Midbrain (tissue), 1 donor: ENCODE measurements at places on chromosomes 1 and 21.

GRCh38 chr1:168342572-168343280 is 62.0 kb downstream of the TBX19 start:
- peak; percentile 86 for DNase-seq

- DNase-seq: no peak
These were observed 40.8 kb downstream of the PTPRC start for GRCh38 chr1:198679535-198680173.

- peak; percentile 63 for DNase-seq
These were observed 64.0 kb downstream of the ITPKB start for GRCh38 chr1:226674892-226675714.

- DNase-seq: no peak
These were observed 68.7 kb upstream of the FAM3B start for GRCh38 chr21:41247561-41248545.

DNA sequence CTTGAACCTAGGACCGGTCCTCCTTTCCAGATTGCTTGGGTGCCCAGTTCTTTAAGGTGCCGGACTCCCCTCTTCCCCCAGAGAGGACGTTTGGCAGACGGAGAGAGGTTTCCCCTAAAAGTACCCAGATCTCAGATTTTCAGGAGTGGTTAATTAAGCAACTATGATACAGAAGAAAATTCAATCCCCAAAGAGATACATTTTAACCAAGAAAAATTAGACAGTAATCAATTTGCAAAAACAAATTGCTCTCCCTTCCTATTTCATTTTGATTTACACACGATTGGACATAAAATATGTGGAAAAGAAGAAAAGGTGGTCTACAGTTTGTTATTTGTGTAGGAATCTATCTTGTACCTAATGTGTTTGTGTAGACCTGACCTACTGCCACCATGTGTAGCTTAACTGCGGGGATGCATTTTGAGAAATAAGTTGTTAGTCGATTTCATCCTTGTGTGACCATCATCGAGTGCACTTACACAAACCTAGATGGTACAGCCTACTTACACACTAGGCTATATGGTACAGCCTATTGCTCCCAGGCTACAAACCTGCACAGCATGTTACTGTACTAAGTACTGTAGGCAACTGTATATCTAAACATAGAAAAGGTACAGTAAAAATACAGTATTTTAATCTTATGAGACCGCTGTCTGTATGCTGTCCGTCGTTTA is 755 bp downstream of the RPAP2 start:
- DNase-seq: no peak

DNA sequence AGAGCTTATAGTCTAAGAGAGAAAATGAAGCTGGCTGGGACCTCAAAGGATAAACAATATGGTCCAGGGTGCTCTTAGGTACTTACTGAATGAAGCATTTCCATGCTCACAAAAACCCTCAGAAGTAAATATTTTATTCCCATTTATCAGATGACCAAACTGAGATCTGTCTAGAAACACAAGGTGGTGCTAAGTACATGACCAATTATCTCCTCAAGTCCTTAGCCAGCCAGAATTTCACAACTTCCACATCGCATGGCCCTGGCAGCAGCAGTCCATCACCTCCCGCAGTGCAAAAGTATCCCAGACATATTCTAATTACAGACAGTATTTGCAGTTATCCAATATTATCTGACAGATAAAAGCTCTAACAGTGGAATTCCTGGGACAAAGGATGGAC is 321.7 kb upstream of the PROX1 start:
- no peak for DNase-seq

DNA sequence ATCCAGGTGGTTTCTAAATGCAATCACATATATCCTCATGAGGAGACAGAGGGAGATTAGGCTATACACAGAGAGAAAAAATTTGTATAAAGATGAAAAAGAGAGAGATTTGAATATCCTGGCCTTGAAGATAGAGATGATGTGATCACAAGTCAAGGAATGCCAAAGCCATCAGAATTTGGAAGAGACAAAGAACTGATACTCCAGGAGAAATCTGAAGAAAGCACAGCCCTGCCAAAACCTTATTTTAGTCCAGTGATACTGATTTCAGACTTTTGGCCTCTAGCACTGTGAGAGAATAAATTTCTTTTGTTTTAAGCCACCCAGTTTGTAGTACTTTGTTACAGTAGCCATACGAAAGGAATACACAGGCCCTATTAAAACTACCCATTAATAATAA is 33.4 kb downstream of the DOCK7 start:
- DNase-seq: no peak

- no peak for DNase-seq
These were observed 35.8 kb downstream of the PLEKHA6 start for GRCh38 chr1:204323887-204324286.

GRCh38 chr1:51217101-51217500 is 19.0 kb upstream of the RNF11 start:
- no peak for DNase-seq

DNA sequence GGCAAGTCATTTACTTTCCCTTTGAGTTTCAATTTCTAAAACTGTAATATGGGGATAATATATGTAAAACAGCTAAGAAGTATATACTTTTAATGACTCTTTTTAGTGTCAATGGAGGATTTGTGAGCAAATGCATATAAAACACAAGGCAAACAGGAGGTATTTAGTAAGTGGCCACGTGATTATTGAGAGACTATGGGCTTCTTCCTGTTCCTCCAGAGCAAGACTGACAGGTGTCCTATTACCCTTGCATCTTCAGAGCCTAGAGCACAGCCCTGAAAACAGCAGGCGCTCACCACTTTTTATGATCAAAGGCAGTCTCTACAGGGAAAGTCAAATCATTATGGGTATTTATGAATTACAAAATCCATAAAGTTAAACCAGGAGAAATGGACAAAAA is 941 bp upstream of the ROR1 start:
- no peak for DNase-seq

- peak; percentile 69 for DNase-seq
These were observed 14.3 kb upstream of the SEC16B start for GRCh38 chr1:177984136-177984525.

DNA sequence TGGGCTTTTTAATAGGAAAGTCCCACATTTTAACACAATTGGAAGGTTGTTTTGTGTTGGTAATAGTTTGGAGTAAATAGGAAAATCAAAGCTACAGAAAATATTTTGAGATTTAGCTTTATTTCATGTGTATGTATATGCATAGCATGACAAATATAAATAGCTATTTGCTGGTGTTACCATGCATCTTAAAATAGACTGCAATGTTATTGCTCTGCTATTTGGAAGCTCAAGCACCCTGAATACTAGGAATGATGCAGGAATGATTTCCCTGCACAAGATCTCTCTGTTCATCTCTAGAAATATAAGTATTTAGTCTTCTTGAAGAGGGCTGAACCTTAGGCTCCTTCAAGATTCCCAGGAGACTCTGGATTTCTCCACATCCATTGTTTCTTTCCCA is 268.3 kb upstream of the POGK start:
- no peak for DNase-seq

GRCh38 chr1:169392406-169392805 is 24.4 kb downstream of the BLZF1 start:
- no peak for DNase-seq

- no peak for DNase-seq
These were observed 74.6 kb downstream of the DNTTIP2 start for GRCh38 chr1:93804412-93804811.

DNA sequence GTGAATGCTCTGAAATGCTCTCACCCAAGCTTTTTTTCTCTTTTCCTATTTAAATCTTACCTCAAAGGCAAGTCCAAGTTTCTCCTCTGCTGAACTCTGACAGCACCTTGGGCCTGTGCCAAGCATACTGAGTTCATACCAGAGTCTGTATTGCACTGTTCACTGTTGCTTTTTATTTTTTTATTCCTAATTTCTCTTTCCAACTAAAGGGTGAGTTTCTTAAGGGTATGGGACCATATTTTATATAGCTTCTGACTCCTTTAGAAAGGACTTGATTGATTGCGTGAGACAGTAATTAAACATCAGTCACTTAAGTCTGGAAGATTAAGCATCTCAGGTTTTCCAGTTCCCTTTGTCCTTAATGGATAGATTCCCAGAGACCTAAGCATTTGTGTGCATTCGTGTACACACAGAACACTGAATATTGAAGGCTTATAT is 69.9 kb downstream of the CACHD1 start:
- DNase-seq: no peak

DNA sequence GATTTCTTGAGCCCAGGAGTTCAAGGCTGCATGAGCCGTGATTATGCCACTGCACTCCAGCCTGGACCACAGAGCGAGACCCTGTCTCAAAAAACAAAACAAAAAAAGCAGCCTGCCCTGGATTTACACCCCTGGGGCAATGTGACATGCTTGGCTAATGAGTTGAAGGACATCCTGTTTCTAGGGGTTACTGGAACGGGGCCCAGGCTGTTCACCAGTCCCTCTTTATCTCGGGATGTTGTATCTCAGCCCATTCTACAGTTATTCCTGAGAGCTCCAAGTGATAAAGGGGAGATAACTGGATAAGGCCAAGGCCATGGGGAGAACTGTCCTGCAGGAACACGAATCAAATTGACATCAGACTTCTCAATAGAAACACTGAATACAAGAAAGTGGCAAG is 21.7 kb upstream of the S100A2 start:
- DNase-seq: no peak

GRCh38 chr1:9716404-9717192 is 65.1 kb downstream of the PIK3CD start:
- DNase-seq: no peak

DNA sequence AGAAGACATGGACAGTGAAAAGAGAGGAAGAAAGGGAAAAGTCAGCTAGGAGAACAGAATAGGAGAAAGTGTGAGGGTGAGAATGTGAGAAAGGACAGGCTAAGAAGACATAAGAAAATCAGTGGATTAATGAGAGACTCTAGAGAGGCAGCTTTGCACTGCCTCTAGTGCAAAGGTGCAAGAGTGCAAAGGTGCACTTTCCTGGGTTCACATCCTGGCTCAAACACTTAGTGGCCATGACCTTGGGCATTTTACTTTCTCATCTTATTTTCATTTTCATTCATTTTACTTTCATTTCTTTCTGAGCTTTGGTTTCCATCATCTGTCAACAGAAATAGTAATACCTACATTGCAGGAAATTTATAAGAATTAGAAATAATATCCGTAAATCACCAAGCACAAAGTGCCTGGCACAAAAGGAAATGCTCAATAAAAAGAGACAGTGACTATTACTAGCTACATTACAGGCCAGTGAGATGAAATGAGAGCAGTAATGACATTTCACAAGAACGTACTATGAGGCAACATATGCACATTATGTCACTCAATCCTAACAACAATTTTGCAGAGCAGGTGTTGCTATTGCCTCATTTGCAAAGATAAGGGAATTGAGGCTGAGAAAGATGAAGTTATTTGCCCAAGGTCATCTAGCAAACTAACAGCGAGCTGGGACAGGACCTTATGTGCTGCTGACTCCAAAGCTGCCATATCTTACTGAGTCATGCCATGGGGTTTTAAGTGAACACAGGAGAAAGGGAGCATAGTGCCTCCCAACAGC is 107.0 kb upstream of the TLR5 start:
- no peak for DNase-seq

- no peak for DNase-seq
These were observed 135.4 kb downstream of the HMCN1 start for GRCh38 chr1:185869590-185869989.

- no peak for DNase-seq
These were observed 39.1 kb upstream of the ID3 start for GRCh38 chr1:23598424-23598823.

- no peak for DNase-seq
These were observed 92.6 kb upstream of the B3GALT2 start for GRCh38 chr1:193278968-193279367.

GRCh38 chr1:227893949-227894721 is 53.6 kb downstream of the WNT9A start:
- DNase-seq: no peak

DNA sequence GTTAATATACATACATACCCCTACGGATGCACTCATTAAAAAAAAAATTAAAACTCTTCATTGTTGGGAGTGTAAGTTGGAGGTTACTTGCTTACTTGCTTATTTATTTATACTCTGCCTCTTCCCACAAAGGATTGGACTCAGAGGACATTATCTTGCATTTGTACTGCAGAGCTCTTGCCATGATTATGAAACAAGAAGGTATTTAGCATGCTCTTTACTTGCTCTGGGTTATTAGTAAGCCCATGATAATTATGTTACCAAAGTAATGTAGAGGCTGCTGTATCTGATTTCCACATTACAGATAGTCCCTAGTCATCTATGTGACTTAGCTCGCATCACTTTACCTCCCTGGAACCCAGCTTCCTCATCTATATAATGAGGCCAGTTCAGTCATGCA is 355.1 kb upstream of the PTBP2 start:
- no peak for DNase-seq

- DNase-seq: no peak
These were observed 69.0 kb downstream of the ATP1B1 start for GRCh38 chr1:169175461-169175860.

GRCh38 chr1:21814981-21815582 is 3.0 kb downstream of the LDLRAD2 start:
- DNase-seq: no peak
